Activated CD8-positive, alpha-beta memory T cell treated with anti-CD3 and anti-CD28 coated beads, Interleukin-2, amount 10 ng/mL, durations not matched to agents 7 days and 5 days (primary cell): ENCODE measurements at places on chromosomes 6 and 20.

DNA sequence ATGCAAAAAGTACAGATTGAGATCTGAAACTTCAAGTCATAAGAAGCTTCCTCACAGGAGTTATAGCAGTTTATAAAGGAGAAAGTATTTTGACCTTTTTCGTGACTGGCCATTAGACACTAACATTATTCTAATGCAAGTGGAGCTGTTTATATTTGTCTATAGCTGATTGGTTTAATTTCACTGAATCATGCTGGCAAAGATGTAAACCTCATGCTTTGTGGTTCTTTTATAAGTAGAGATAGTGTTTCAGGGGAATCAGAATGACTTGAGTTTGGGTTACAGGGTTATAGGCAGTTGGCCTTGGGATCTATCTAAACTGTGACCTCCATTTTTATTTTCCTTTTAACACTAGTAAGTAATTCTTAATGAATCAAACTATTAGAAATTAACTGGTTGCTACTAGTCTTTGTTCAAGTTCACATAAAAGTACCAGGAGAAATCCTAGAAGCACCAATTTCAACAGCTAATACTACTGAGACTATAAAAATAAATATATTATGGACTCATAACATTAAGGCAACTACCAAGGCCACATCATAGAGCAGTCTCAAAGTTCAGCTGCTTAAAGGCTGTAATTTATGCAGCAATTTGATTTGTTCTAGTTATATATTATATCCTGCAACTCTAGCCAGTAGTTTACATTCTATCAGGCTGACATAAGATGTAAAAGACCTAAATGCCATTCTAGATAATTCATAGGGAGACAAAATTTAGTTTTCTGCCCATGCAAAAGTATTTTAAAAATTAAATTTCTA is 94.0 kb downstream of the RNGTT start:
- no peak for DNase-seq

GRCh38 chr6:143525356-143525755 is 13.8 kb upstream of the FUCA2 start:
- DNase-seq, result no peak

- DNase-seq, result no peak
Observed at GRCh38 chr20:47466213-47466612, 35.5 kb upstream of the NCOA3 start.

- DNase-seq, result no peak
Observed at GRCh38 chr6:128914051-128914450, 31.1 kb downstream of the LAMA2 start.

DNA sequence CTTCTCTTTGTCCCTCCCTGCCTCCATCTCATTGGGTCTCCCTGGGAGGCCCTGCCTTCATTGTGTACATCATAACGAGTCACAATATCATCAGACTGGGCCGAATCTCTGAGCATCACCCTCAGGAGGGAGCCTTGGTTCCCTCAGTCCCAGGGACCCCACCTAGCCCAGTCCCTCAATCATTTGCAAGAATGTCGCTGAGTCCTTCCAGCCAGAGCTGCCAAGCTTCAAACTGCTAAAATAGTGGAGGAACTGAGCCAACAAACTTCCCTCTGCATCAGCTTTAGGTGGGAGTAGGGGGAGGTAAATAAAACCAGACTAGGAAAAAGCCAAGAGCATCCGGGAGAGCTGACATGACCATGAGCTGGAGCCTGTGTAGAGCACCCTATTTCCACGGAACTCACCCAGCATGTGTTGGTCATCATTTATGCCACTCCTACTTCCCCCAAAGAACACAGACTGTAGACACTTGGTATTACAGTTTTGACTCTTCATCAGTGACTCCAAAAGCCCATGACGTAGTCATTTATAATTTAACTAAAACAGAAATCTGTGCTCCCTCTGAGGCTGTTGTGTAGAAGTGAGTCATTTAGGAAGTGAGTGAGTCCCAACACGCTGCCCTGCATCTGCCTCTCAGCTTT is 28.8 kb upstream of the IL17A start:
- DNase-seq, result no peak

GRCh38 chr6:119210596-119210995 is 132.1 kb upstream of the FAM184A start:
- no peak for DNase-seq

- no peak for DNase-seq
Observed at GRCh38 chr20:21232546-21233280, 70.4 kb upstream of the XRN2 start.

DNA sequence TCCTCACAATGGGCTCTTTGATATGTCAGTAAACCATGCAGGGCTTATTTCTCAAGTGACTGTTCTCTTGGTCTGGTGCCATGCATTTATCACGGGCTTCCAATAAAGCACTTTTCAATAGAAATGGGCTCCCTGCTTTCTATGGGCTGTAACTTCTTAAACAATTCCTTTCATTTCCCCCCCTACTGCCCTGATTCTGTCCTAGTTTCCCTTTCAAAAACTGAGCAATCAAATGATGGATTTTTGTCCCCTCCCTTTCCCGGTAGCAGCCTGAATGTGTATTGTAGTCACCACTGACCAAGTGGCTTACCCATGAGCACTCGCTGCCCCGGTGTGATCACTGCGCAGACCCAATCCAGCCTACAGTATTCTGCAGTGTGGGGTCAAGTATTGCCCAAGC is 13.9 kb downstream of the RPS10 start:
- DNase-seq, result no peak

- no peak for DNase-seq
Observed at GRCh38 chr6:108752733-108753590, 95.3 kb upstream of the ARMC2 start.

DNA sequence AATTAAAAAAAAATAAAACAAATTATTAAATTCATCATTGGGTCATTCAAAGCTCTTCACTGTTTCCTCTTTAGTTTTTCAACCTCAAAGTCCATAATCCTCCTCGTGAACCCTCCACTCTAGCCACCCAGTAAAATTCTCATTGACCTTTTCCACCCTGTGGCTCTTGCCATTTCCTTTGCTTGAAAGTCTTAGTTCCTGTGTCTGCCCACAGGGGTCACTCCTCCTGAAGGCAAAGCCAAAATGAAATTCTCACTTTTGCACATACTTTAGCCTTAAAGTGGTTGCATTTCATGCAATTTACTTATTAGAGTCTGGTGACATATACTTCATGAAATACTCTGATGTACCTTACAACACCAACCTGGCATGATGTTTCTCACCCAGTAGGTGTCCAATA is 263.7 kb downstream of the BMP2 start:
- DNase-seq, result no peak

- DNase-seq, result no peak
Observed at GRCh38 chr6:85679445-85680123, 36.9 kb upstream of the SYNCRIP start.

DNA sequence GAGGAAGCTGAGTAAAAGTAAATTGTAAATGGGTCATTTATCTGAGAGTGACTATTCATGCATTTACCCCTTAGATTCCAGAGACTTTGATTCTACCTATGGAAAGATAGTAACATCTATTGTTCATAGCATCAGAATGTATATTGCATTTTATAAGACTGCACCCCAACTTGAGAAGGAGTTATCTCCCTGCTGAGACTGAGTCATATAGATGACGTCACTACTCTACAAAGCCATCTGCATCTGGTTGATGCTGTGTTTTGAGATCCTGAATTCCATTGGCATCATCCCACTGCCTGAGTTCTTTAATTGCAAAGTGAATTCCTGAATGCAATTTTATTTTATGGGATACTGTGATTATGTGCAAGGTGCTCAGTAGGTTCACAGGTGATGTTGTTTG is 444.0 kb upstream of the SLC35B3 start:
- DNase-seq, result no peak

DNA sequence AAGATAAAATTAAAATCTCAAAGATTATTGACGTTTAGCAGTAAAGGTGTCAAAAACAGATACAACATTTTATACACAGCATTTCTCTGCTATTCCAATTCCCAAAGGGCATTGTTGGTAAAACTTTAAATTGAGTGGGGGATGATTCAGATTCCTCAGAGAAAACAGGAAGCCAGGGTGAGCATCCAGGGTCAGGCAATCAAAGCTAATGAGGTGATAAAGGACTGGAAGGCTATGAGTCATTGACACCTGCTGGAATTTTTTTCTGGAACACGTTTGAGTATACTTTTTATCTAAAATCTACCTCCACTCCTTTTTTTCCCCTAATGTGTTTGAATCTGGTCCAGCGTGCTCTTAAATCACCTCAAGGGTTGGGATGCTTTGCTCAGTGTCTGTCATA is 52.2 kb downstream of the FKBP1C start:
- no peak for DNase-seq

DNA sequence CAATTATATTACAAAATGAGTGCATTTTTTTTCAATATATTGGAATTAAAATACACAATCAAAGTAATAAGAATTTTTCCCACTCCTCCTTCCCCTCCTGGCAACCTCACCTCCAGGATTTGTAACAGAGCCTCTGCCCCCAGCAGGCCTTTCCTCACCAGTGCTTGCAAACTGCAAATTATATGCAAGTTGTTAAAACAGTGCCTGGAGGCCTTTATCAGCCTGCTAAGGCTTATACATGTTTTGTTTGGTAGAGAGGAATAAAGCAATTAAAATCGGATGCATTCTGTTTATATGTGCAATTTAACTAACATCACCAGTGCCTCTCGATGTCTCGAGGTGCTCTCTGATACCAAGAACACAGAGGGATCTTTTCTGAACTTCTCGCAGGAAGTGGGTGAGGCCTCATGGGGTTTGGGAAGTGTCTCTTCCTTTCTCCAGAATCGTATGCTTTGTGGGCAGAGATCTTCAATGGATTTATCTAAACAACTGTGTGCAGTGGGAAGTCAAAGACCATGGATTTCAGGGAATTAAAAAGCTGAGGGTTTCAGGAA is 186.8 kb downstream of the CDH26 start:
- DNase-seq, result no peak

DNA sequence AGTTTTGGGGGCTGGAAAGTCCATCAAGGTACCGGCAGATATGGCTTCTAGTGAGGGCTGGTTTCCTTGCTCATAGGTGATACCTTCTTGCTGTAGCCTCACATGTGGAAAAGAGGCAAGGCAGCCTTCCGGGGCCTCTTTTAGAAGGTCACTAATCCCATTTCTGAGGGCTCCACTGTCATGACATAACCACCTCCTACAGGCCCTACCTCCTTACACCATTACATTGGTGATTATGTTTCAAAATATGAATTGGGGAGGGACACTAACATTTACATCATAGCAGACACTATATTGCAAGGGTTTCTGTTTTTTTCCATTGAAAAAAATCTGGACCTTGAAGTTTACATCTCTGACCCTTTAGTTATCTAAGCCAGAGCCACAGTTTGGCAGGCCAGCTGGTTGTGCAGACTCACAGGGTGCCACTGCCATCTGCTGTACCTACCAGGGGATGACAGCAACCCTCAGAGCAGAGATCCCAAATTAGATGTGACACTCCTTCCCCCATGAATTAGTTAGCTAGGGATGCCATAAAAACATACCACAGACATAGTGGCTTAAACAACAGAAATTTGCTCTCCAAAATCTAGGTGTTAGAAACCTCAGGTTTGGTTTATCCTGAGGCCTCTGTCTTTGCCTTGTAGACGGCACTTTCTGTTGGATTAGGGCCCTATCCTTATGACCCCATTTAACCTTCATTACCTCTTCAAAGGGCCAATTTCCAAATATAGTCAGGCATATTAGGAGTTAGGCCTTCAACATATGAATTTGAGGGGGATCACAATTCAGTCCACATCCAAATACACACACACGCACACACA is 166.4 kb upstream of the RNF217 start:
- no peak for DNase-seq

DNA sequence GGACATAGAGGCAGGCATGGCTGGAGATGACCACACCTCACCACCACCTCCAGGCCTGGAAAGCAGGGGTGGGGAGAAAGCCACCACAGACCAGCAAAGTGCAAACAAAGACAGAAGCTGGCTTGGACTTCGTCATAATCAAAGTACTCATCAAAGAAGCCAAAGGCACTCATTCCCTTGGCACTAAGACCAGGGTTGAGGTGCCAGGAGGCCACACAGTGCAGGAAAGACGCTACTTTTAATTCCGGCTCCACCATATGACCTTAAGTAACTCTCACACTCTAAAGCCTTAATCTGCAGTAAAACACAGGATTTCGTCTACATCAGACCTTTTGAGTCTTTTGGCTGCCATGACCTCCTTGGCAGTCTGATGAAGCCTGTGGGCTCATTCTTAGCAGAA is 123.1 kb downstream of the HIVEP2 start:
- no peak for DNase-seq

GRCh38 chr20:14865169-14865568 is 527.8 kb upstream of the FLRT3 start:
- DNase-seq, result no peak

GRCh38 chr6:10177704-10178103 is 237.2 kb downstream of the TFAP2A start:
- no peak for DNase-seq

DNA sequence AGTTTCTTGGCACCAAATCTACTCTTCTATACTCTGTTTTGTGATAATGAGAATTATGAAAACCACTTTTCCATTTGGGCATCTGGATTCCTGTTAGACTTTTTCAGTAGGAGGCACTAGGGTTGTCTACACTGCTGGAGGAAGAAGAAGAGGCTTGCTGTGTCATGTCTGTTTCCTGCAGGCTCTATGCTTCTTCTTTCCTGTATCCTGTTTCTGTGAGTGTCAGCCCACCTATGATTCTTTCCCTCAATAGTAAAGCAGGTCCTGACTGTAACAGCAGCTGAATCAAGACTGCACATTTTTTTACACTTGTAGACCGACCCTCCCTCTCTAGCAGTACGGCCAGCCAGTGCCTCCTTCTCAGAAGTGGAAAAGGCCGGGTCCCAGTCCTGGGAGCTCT is 603.9 kb downstream of the HDGFL1 start:
- no peak for DNase-seq

- no peak for DNase-seq
Observed at GRCh38 chr6:28209753-28210535, 15.1 kb upstream of the ZSCAN9 start.

GRCh38 chr6:100435299-100435698 is 29.4 kb downstream of the SIM1 start:
- DNase-seq, result no peak

DNA sequence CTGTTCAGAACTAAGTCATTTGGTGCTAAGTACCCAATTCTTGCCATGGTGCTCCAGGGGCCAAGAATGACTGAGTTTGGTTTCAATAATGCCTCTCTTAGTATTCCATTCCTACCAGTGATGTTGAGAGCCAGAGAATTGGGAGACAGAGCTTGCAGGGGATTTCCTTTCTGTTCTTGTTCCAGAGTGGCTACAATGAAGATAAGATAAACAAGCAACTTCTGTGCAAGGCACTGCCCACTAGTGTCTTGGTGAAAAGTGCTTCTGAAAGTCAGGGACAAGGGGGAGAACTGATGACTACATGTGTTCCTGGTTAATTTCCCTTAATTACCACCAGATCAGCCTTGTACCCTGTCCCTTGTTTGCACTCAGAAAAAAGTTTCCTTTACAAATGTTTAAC is 421.6 kb downstream of the BCKDHB start:
- no peak for DNase-seq

GRCh38 chr20:5918856-5919625 is 31.3 kb downstream of the TRMT6 start:
- DNase-seq, result no peak

DNA sequence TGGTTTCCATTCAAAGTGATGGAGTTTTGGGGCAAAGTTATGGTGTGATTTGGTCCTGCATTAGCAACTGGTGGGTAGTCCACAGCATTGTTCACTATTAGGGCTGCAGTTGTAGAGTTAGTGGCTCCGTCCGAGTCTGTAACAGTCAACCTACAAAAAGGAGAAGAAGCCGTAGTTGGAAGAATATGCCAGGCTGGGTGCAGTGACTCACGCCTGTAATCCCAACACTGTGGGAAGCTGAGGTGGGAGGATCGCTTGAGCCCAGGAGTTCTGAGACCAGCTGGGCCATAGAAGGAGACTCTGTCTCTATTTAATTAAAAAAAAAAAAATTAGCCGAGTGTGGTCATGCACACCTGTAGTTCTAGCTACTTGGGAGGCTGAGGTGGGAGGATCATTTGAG is 69.5 kb downstream of the KIAA0319 start:
- no peak for DNase-seq
